ENCODE measurements at places on chromosomes 6 and 20.

GRCh38 chr6:142872376-142872775 is 72.6 kb downstream of the HIVEP2 start:
- no peak for DNase-seq

GRCh38 chr6:90643381-90643780 is 56.5 kb upstream of the MAP3K7 start:
- DNase-seq, result no peak

- DNase-seq, result no peak
These were observed 869.9 kb downstream of the KIF16B start for GRCh38 chr20:15703171-15703911.

DNA sequence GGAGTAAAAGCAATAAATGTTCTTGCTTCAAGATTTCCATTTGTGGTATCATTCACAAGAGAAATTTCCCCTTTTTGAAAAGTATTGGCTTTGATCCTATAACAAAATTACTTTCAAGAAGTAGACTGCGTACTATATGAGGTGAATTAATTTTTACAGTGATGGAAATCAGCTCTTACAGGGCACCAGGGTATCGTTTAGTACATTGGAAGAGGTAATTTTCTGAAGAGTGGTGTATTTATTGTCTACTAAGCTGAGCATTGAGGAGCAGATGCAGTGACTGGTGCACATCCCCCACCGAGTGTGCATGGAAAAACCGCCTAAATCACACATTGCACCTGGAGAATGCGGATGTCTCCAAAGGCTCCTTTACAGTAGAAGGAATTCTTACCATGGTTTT is 209.5 kb downstream of the SAMD5 start:
- DNase-seq, result no peak

GRCh38 chr6:17552861-17553260 is 47.2 kb upstream of the FAM8A1 start:
- no peak for DNase-seq

DNA sequence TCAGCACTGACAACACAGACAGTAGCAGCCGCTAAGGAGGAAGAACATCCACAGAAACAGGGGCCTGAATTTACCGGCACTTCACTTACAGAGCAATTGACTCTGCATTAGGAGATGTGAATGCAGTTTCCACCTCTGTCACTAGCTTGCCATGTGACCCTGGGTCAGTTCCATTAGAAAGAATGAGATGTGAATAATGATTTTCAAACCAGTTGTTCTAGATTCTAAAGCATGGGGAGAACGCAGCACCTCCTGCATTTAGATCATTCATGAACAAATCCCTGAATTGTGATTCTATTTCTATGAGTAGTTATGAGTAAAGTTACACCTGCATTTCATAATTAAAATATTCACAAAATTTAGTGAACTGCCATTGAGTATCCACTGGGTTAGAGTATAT is 197.3 kb upstream of the EXOC2 start:
- no peak for DNase-seq

DNA sequence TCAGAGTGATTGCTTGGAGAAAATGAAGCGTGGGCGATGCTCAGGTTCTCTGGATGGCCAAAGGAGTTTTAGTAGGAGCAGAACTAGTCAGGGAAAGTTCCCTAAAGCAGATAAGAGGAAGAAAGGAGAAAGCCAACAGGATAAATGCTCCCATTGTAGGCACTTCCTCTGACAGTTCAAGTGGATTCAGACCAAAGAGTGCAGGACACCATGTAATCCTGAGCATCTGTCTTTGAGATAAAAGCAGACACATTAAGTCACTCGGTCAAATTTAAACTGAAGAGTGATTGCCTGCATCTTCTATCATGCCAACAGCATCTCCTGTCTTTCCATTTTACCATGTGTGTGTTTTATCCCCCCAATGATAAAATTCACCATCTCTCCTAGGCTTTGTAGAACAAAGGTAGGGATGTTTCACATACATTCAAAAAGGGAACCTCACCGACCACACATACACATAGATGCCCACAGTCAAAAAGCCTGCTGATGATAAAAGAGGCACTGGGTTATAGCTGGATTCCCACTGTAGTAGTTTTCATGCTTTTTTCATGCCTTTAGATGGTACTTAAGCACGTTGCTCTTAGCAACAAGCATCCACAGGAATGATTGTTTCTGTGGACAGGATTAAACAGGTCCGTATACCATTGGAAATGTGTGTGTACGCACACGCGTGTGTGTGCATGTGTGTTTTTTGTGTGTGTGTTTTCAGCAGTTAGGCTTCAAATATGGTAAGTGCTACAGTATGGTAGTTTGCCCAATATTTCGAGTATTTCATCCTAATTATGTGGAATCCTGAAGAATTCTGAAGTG is 7.0 kb downstream of the GRIK2 start:
- no peak for DNase-seq

- no peak for DNase-seq
These were observed 137.1 kb downstream of the BCAS1 start for GRCh38 chr20:53933232-53933846.

- no peak for DNase-seq
These were observed 254.9 kb downstream of the PRL start for GRCh38 chr6:22041797-22042480.

GRCh38 chr6:157561929-157562810 is 181.2 kb downstream of the ZDHHC14 start:
- no peak for DNase-seq

DNA sequence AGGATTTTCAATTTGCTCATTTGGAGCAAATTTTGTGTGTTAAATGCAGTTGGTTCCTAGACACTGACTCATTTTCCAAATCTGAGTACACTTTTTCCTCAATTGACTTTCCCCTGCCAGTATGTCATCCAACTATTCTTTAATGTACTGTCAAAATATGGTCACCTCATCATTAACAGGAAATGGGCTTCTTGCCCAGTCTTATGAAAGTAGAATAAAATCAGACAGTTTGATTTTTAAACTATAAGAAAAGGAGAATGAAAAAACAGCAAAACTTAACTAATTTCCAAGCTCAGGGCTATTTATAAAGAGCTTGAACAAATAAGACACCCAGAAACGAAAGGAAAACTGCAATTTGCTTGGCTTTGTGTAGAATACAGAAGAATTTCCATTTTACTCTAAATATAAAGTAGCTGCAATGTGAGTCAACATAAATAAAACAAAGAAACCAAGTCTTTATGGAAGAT is 43.7 kb upstream of the RAB23 start:
- DNase-seq, result no peak

- DNase-seq, result no peak
These were observed 86.6 kb upstream of the TPD52L1 start for GRCh38 chr6:125066964-125067363.

GRCh38 chr6:46676604-46677313 is 10.9 kb upstream of the TDRD6 start:
- DNase-seq, result no peak

- no peak for DNase-seq
These were observed 562.3 kb upstream of the BTBD3 start for GRCh38 chr20:11355345-11355744.

DNA sequence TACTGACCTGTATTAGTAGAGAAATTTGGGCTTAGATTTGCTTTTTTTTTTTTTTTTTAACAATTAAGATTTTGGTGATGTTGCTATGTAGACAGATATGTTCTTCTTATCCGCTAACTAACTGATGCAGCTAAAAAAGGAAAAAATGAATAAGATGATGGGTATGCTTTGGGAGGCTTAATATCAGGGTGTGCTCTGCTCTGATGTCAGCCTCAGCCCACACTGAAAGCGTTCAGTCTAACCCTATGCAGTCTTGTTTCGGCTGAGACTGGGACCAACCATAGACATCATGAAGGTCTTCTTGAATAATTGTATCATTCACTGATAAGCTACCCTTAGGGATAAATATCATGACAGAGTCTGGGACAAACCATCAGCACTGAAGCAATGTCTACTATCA is 6.9 kb upstream of the CCN2 start:
- DNase-seq, result no peak

GRCh38 chr6:133392015-133392414 is 150.9 kb downstream of the EYA4 start:
- DNase-seq, result no peak

DNA sequence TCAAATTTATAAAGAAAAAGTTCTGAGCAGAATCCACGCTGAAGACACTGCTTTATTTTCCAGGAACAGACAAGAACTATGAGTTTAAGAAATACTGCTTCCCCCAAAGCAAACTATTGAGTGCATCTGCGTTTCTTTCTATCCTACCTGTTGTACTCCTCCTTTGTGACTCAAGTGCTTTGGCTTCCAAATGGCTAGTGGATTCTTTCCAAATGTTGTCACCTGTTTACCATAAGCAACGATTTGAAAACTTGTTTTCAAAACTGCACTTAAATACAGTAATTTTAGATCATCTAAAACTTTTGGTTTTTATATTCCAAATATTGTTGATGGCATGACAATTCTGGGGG is 9.5 kb downstream of the PXDC1 start:
- DNase-seq, result no peak

- no peak for DNase-seq
These were observed 214.7 kb upstream of the PROKR2 start for GRCh38 chr20:5531318-5532081.

- DNase-seq, result no peak
These were observed 3.0 kb downstream of the ANKRD66 start for GRCh38 chr6:46749731-46750130.

DNA sequence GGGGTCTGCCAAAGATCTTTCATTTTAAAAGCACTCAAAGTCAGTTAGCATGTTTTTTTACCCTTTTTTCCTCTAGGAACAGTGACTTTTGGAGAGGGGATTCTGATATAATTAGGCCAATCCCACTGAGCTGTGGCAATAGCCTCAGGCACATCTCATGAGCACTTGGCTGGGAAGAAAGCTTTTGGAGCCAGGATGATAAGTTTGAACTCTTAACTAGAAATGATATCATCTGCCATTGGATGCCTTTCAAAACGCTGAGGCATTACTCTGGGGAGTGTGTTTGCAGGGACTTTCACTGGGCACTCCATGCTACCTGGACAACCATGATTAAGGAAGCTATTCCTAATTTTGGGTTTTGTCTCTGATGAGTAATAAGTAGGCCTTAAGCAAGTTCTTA is 3.7 kb downstream of the SCGN start:
- DNase-seq, result no peak

GRCh38 chr20:35886537-35886936 is 67.8 kb downstream of the SCAND1 start:
- peak; percentile 86 for DNase-seq

GRCh38 chr6:33843131-33844121 is 39.6 kb upstream of the MLN start:
- no peak for DNase-seq

DNA sequence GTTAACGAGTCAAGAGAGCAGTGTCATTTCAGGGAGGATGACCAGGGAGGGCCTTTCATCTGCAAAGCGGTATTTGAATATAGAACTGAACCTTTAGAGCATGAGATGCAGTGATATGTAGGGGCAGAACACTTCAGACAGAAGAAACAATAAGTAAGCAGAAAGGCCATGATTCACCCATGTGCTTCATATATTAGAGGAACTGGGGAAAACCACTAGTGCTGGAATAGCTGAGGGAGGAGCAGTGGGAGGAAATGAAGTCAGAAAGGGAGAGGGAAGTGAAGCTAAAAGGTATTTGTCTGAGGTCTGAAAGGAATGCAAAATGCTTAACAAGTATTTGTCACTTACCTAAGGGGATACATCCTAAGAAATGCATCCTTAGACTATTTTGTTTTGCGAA is 391.2 kb downstream of the ADGRB3 start:
- DNase-seq, result no peak

GRCh38 chr6:42340511-42340910 is 111.2 kb downstream of the TRERF1 start:
- DNase-seq, result no peak

DNA sequence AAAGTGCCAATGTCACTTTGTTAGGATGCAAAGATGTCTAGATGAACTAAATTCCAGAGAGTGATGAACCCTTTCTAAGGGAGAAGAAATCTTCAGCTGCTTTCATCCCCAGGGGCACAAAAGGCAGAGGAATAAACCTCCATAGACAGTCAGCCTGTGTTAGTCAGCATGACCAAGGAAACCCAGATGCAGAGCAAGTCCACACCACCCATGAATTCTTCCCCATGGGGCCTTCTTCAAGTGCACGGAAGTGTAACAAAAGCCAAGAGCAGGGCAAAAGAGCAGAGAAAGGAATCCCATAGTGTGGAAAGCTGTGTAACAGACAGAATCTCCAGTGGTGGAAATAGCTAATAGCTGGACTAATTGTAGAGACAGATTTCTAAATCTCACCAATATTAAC is 50.0 kb downstream of the DCDC2 start:
- no peak for DNase-seq

- no peak for DNase-seq
These were observed 14.8 kb downstream of the DDRGK1 start for GRCh38 chr20:3189561-3190131.

GRCh38 chr6:133169901-133170300 is 71.3 kb upstream of the EYA4 start:
- no peak for DNase-seq

- DNase-seq, result no peak
These were observed 74.1 kb upstream of the TOX2 start for GRCh38 chr20:43840382-43841070.

Measured in NCI-H2171 (cell line).